ENCODE measurements at places on chromosomes 6 and 20. TPM values are rescaled to one million over a fixed set of nuclear protein-coding genes. Genes with fewer than 3 reads are reported as not detected.
A peak's percentile ranks its signal among the peaks of the same experiment; 100 is the strongest.

DNA sequence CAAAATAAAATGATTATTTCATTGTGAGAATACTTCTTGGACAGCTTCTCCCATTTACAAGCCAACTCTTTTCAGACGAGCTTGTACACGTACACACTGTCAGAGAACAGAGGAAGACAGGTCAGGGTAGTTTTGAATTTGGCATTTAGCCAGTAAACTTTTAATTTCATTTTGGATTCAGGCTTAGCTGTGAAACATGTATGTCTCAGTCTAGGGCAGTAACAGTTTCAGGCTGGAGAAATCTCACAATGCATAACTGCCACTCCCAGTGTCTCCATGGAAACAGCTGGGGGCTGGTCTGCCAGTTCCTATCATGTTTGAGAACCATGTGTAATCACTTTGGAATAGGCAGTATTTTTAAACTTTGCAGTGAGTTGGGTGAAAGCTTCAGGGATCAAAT is 22.0 kb upstream of the QKI start:
- H3K27ac ChIP-seq: no peak overlapping the region
- no peak overlapping the region for H3K4me3 ChIP-seq
- peaks cover 4% of the 10 kb centered on the region for H3K4me1 ChIP-seq

DNA sequence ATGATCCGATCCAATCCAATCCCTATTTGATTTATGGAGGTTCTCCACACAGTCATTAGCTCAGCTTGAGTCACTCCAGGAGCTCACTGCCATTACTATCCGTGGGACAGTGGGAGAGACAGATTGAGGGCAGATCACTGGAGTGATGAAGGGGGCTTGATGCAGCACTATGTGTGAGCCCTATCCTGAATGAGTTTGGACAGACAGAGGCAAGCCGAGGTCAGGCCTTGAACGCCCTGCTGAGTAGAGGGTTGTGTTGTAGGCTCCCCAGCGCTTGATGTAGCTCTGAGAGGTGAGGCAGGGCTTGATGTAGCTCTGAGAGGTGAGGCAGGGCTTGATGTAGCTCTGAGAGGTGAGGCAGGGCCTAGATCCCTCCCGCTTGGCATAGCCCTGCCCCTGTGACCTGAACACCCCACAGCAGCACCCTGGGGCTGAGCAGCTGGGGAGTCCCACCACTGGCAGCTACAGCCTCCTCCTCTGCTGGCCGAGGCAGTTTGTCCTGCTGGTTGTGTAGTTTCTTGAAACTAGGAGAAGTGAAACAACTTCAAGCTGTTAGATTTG is 58.7 kb downstream of the ZFAND3 start:
- no peak overlapping the region for H3K27ac ChIP-seq
- DNase-seq: peak; percentile 11
- no peaks in the 10 kb centered on the region for H3K36me3 ChIP-seq
- no peaks in the 10 kb centered on the region for H3K4me1 ChIP-seq
- no peaks in the 10 kb centered on the region for H3K27me3 ChIP-seq

Gene NKX2-2
- 0.15 TPM for polyA plus RNA-seq

Gene CCN5
- polyA plus RNA-seq: not detected
